Hippocampal formation (tissue), 2 donors: ENCODE measurements at places on chromosomes 12 and 14.

DNA sequence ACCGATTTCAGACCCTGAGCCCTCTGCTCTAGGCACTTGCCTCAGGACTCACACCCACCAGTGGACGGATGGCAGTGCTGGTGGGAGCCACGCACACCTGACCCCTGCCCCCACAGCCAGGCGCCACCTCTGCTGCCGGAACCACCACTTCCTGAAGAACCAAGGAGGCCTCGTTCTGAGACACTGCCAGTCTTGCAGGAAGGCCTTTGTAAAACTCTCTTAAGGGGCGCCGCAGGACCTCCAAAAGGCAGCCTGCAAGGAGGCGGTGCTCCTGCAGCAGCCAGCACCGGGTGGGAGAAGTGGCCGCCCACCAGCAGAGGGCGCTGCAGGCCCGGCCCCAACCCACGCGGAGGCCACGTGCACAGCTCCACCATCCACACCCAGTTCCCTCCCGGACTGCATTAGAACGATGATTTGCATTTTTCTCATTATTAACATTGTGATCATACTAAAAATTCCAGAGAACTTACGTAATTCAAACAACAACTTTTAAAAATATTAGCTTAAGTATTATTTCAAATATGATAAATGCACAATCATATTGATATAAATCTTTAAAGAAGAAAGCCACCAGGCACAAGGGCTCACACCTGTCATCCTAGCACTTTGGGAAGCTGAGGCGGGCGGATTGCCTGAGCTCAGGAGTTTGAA, 12.8 kb downstream of the STX2 start:
- no peak for DNase-seq

GRCh38 chr14:31280132-31280870, 72.7 kb upstream of the HECTD1 start:
- DNase-seq = no peak

GRCh38 chr14:90499908-90500664, 103.3 kb downstream of the CALM1 start:
- DNase-seq = no peak

DNA sequence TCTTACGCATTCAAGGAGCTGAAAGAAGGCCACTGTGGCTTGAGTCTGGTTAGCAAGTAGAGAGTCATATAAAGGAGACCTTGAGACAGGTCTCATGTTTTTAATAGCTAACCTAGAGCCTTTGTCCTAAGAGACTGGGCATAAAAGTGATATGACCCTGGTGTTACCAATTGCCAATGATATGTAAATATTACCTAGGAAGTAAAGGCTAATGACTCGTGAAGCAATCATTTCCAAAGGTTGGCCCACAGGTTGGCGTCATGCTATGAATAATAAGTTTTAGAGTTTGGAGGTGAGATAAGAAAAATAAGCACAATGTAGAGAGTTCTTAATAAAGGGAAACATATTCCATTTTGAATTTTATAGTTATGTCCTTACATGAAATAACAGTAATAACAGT, 116.6 kb upstream of the PLEKHA5 start:
- no peak for DNase-seq

DNA sequence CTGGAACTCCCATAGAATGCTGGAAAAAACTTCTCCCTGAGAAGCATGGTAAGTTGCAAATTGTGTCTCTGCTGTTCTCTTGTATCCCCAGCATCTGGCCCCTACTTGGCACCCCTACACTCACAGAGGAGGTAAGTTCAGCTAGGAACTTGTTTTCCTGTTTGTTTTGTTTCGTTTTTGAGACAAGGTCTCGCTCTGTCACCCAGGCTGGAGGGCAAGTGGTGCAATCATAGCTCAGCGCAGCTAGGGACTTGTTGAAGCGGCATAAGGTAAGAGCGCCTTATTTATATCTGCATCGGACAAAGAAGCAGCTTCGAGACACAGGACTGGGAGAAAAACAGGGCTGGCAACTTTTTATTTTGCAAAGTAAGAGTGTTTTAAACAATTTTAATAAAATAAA, 18.5 kb upstream of the ANO2 start:
- DNase-seq = no peak

DNA sequence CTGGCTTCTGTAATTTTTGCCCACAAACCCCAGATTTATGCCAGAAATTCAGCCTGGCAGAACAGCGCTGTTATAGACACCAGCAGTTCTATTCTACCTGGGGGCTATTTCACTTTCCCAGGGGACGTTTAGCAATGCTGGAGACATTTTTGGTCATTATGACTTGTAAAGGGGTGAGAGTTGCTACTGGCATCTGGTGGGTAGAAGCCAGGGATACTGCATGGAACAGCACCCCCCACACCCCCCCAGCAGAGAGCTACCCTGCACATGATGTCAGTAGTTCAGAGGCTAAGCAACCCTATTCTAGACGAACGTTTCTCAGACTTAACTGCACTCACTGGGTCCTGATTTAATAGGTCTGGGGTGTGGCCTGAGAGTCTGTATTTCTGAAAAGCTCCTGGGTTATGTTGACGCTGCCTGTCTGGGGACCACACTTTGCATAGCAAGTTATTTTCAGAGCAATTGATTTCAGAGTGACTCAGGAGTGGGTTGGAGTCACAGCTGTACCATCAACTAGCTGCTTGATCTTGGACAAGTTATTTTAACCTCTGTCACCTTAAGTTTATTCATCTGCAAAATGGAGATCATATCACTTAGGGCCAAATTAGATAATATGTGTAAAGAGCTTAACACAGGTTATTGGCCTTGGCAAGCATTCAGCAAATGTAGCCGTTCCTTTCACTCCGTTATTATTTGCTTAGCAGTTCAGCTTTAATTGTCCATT, 48.5 kb downstream of the CHST11 start:
- no peak for DNase-seq

DNA sequence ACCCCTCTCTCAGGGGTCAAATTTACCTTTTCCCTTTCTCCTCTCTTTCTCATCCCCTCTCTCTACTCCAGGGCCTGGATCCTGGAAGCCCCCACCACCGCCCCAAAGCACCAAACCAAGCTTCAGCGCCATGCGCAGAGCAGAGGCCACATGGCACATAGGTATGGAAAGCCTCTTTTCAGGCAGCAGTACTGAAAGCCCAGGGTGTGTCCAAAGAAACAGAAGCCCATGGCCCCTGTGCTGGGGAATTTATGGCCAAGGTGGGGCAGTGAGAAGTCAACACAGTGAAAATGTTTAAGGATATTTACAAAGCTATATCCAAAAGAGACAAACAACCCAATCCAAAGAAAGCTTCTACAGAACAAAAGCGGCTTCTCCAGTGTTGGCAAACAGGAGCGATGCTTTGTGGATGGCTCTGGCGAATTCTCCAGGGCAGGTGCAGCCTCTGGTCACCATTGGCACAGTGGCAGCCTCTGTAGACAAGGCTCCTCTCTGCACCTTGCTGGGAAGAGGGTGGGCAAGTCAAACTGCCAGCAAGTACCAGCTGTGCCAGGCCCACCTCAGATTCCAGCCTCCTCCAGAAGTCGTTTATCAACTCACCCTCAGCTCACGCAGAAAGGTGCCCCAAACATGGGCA, 4.7 kb upstream of the CPNE6 start:
- DNase-seq = no peak

DNA sequence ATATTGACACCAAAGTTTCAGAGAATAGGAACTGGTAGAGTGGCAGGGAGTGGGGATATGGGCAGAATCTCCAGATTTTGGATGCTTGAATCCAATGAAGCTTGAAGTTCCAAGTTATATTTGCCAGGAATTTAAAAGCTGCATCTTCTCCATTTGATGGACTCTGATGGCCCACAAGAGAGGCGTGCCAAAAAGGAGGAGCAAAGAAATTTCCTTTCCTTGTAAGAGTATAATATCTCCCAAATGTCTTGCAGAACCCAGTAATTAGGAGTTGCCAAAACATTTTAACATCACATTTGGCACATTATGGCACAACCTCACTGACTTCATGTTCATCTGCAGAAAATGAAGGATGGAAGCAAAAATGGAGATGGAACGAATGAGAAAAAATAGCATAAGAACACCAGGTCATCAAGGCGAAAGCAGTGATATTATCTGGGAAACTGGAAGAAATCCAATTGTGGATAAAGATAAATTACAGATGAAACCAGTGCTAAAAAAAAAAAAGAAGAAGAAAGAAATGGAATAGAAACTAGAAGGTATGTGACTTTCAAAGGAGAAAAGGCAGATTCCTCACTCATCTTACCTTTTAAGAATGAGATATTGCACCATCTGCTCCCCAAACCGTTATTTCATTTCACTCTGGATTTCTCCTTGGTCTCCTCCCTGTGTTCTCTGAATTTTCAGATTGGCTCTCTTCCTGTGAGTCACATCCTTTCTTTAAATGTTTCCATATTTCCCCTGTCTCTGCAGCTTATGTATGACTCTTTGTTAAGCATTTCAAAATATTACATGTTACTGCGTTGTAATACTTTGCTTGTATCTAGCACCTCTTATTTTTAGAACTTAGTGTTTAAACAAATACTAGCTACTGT, 13.5 kb upstream of the FLRT2 start:
- DNase-seq = no peak

DNA sequence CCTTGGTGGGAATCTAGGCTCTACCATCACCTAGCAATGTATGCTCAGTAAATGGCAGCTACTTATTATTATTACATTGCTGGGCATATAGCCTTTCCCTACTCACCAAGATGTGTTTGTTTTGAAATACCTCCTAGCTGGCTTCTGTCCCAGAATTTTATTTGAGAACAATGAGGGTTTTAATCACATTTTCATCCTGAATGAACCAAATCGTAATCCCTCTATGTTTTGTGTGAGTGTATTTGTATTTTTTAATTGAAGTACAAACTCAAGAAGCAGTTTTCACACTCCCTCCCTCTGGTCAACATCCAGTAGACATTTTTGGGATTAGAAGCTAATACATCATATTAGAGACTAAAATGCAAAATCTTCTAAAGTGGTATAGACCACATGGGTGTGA, 7.6 kb downstream of the SLC7A8 start:
- DNase-seq = no peak

DNA sequence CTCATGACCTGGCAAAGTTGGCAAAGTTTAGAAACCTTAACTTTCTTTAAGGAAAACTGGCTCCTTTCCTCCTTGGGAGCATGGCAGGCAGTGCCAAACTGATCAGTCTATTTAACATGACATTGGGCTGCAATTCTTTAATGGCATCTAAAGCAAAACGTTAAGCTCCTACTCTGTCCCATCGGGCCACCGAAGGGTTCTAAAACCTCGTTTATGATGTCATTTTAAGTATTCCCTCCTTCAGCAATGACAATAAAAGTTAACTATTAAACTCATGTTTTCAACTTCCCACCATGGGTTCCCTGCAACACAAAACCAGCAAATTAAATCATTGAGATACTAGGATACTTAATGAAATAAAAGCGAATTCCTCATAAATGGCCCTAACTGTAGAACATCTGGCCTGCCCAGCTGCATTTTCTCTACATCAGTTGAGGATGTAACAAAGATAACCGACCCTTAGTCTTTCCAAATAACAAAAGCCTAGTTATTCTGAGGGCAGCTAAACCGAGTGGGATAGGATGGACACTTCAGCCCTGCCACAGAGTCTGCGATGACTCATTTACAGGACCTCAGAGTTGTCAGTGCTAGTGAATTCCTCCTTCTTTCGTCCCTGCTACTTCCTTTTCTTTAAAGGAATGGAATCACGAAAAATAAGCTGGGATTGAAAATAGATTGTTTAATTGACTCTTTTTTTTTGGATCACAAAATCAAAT, 34.5 kb upstream of the RIC8B start:
- DNase-seq = no peak

- DNase-seq = no peak
Measured at GRCh38 chr14:88380405-88380804, 5.1 kb upstream of the SPATA7 start.

DNA sequence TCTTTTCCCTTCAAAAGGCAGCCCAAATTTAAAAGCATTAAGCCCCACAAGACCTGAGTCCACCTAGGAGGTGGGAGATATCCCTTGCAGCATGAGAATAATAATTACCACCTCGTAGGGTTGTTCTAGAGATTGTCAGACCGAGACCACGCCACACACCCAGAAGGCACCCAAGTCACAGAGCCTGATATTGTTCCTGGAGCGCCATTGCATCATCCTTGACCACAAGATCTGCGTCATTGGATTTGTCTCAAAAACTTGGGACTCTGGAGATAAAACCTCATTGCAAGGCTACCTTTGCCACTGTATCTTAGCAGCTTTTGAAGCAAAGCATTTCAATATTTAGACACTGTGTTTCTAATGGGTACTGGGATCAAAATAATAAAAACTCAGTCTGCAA, 29.4 kb upstream of the PPP2R5C start:
- no peak for DNase-seq

DNA sequence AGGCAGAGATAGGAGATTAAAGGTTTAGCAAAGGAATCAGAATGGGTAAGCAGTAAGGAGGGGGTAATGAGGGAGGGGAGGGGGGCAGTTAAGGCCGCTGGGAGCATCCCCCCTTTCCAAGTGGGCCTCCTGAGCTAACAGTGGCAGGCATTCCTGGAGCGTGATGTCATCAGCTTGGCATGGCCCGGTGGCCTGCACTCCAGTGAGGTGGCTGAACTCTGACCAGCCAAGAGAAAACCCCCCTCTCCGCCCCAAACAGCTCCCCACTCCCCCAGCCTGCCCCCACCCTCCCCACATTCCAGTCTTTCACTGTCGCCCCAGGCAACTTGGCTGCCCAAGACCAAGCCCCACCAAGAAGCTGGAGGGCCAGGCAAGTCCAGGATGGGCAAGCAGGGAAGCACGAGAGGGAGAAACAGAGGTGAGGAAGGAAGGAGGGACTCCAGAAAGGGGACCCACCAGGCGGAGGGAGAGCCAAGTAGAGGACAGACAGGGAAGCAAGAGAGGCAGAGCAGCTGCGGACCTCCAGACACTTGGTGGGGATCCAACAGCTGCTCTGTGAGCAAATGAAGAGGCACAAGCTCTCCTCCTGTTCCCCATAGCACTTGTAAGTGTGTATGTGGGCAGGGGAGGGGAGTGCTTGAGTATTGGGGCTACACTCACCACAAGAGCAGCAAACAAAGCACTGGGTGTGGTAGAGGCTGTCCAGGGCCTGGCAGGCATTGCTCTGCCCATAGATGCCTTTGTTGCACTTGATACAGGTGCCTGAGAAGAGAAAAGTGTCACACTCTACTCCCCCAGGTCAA, 4.5 kb downstream of the AJUBA start:
- DNase-seq = no peak

GRCh38 chr12:109609342-109609741, 35.7 kb downstream of the MVK start:
- no peak for DNase-seq

DNA sequence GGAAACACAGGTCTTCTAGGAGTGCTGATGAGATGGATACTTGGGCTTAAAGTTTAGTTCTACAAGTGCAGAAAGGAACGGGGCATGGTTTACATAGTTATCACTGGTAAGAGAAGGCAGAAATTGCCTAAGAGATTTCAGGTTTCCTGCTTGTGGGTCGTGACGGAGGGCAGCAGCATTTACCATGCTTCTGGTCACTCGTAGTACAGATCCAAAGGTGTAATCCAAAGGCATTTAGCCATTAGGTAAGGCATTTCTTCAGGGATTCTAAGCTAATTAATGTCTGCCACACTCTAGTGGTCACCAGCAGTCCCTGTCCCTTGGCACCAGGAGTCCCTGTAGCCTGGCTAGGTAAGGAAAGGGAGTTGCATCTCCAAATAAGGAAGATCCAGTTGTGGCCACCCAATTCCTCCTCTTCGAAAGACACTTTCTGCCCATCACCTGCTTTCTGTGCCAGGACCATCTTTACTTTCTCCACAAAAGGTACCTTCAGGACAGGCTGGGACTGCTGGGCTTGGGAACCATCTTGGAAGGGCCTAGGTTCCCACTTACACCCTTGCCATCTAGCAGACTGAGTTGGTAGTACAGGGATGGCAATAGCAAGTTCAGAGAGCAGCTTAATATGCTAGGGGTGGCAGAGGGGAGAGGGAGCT, 1.5 kb downstream of the GSTZ1 start:
- DNase-seq = no peak

- DNase-seq = no peak
Measured at GRCh38 chr12:88206601-88207000, 64.5 kb downstream of the TMTC3 start.
